NCI-H2029 treated with DMSO at 0.1 percent for 48 hours (cell line): ENCODE measurements at places on chromosomes 16 and 17.

DNA sequence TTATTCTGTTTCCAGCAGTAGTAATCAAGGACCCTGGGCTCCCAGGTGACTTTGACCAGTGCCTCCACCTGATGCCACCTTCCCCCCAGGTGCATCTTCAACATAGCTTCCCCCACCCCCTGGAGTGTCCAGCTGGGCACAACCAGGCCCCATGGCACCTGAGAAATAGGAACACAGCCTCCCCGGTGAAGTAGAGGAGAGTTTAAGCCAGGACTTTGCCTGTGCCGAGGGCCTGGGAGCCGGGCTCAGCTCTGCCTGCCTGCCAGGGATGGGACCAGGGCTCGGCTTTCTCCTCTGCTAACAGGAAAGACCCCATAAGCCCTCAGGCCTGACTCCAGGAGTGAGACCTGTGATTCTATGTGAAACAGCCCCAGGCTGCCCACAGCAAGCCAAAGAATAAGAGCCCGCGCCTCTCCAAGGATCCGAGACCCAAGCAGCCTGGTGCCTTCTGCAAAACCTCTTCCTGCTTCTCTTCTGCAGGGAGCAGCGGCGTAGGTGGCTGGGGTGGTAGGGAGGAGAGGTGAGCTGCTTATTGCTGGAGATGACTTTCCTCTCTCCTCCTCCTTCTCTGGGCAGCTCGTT lies 16.4 kb upstream of the RBFOX3 start:
- DNase-seq, result no peak

GRCh38 chr17:16942141-16943031 lies 29.5 kb downstream of the TNFRSF13B start:
- no peak for DNase-seq

DNA sequence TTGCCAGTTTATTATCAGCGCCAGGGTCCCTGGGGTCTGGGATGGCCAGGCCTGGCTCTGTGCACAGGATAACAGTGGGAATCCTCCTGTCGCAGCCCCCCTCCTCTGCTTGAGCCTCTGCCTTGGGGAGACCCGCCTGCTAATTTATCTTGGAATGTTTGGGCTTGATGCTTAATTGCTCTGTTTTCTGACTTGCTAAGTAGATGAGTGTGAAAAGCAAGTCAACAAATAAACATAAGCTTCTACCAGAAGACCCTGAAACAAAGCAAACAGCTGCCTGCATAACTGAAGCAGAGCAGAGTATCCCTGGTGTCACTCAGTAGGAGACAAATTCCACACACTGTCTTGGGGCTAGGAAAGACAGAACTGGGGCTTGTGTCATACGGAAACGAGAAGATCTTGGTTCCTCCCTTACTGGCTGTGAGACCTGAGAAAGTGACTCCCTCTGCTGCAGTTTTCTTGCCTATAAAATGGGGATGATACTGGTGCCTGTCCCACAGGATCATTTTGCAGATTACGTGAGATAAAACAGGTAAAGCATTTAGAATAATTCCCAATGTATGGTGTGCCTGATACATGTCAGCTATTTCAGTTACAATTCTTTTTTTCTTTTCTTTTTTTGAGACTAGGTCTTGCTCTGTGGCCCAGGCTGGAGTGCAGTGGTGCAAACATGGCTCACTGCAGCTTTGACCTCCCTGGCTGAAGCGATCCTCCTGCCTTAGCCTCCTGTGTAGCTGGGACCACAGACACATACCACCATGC lies 44.8 kb upstream of the IRX3 start:
- DNase-seq, result no peak

- DNase-seq, result no peak
These were observed 56.6 kb downstream of the TEKT5 start for GRCh38 chr16:10638101-10638500.

- DNase-seq, result no peak
These were observed 37.6 kb downstream of the CTU2 start for GRCh38 chr16:88743693-88744576.

DNA sequence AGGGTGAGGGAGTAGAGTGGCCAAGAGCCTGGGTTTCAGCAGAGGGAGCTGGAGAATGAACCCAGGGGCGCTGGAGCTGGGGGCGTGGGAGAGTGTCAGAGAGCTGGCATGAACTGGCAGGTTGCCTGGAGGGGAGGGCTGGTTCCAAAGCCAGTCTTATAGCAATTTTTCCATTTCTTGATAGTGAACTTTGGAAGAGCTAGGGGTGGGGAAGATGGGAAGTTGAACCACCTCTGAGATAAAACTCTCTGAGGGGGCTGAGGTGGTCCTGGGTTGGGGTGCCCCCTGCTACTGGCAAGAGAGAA lies 36.9 kb downstream of the ADGRG5 start:
- no peak for DNase-seq

GRCh38 chr17:82595893-82596292 lies 52.4 kb downstream of the WDR45B start:
- DNase-seq, result no peak

DNA sequence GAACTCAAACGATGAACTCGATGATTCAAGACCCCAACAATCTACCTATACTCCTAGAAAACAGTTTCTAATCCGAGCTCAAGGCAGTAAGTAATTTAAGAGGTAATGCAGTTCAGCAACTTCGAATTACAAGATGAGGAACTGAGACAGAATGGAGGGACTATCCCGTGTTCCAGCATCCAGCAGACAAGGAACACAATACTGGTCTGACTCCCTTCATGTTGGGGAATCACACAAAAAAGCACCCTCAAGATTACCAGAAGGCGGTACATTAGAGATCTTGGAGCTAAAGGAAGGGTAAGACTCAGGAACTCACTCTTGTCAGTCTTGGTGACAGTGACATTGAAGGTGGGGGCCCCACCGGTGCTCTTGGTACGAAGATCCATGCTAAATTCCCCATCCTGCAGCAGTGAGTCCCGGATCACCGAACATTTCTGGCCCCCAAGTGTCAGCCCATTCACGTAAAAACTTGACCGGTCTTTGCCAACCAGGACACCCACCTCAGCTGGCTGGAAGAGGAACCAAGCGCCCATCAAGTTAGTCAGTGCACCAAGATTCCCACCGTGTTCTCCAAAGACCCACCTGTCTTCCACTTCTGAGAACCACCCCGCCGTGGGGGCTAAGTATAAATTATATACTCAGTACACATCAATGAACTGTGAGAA lies 1.9 kb downstream of the PFN1 start:
- DNase-seq, result no peak

DNA sequence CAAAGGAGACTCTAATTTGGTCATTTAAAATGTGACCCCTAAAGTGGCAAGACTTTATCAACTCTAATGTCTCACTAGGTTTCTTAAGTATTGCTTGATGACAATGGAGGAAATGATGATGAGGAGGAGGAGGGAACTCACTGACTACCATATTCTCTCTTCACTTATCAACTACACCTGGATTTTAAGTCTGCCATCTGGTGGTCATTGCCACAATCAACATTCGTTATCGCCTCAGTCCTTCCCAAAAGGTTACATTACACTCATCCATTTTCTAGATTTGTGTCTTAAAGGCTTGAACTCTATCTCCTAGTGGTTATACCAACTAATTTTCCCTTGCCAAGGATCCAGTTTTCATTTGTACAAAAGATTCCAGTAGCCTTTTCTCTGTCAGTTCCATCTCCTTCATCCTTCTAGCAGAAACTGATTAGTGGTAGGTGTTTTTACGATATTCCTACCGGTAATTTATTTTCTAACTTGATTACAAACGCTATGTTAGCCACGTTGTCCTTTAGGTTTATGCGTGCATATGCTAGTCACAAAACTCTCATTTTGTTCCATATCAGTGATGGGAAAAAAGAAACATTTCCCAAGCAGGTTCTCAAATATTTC lies 114.6 kb upstream of the NOG start:
- DNase-seq, result no peak
